ENCODE measurements at places on chromosomes 1 and 21. TPM values are rescaled to one million over a fixed set of nuclear protein-coding genes. Genes with fewer than 3 reads are reported as not detected.

DNA sequence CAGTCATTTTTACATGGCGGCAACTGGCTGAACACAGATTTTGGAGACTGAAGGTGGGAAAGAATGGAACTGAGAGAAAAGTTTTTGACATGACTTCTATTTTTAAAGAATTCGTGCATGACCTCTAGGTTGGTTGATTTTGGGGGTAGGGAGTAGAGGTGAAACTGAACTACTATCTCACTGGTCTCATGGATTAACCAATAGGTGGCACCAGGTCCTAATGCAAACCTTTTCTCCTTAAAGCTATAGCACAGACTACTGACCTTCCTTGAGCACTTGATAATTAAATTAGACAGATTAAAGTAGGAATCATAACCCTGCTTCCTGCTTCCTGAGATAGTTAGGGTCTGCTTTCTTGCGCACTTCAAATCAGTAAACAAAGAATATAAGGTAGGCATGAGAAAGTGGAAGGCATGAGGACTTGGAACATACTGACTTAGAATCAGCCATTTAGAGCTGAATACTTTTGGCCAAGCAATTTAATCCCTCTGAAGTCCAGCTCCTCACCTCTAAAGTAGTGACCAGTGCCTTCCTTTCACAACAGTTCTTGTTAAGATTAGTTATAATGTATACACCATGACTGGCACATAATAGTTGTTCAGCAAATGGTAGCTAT lies 206.0 kb downstream of the CENPF start:
- DNase-seq = no peak

CYP4X1 gene
- not detected for total RNA-seq

DNA sequence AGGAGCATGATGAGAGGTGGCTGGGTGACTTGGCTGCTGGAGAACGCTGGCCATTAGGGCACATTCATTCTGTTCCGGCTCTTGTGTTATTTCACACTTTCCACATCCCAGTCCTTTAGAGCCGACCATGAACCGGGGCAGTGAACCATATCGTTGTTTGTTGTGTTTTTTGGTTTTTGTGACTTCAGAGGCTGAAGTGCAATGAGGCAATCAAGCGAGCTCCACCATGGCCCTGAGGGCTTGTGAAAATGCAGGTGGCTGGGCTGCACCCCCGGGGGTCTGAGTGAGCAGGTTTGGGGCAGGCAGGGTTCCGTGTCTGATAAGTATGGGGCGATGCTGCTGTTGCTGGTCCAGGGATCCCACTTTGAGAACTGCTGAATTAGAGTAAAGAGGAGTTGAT lies 23.7 kb downstream of the ABCG1 start:
- no peak for DNase-seq

GRCh38 chr1:229425564-229426159 lies 8.2 kb downstream of the ACTA1 start:
- DNase-seq = no peak

- DNase-seq = no peak
These were observed 32.8 kb downstream of the PRRX1 start for GRCh38 chr1:170696591-170697290.

- no peak for DNase-seq
These were observed 362.7 kb downstream of the SIPA1L2 start for GRCh38 chr1:232267092-232267836.

- DNase-seq = no peak
These were observed 51.5 kb downstream of the SYT14 start for GRCh38 chr1:209989525-209989924.

GRCh38 chr21:44383216-44383615 lies 29.8 kb downstream of the TRPM2 start:
- no peak for DNase-seq

DNA sequence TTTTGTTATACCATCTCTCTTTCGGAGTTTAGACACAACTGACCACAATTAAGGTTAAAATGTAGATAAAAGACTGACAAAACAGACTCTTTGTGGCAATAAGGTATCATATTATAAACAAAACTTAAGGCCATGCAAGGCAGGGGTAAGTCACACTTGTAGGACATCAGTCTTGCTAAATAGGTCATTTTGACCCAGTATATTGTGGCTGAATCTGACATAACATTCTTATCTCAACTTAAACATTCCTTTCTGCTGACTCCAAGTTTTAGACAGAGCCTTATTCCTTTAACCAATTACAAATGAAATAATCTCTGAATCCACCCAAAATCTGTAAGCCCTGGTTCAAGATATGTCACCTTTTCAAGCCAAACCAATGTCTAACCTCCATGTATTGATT lies 733.4 kb upstream of the B3GALT2 start:
- no peak for DNase-seq

- peak; percentile 71 for DNase-seq
These were observed at the start of gene VPS72 for GRCh38 chr1:151189637-151190445. VPS72 (minus strand) TSS chr1:151190197; CDS start chr1:151190121, 76 bp downstream.

DNA sequence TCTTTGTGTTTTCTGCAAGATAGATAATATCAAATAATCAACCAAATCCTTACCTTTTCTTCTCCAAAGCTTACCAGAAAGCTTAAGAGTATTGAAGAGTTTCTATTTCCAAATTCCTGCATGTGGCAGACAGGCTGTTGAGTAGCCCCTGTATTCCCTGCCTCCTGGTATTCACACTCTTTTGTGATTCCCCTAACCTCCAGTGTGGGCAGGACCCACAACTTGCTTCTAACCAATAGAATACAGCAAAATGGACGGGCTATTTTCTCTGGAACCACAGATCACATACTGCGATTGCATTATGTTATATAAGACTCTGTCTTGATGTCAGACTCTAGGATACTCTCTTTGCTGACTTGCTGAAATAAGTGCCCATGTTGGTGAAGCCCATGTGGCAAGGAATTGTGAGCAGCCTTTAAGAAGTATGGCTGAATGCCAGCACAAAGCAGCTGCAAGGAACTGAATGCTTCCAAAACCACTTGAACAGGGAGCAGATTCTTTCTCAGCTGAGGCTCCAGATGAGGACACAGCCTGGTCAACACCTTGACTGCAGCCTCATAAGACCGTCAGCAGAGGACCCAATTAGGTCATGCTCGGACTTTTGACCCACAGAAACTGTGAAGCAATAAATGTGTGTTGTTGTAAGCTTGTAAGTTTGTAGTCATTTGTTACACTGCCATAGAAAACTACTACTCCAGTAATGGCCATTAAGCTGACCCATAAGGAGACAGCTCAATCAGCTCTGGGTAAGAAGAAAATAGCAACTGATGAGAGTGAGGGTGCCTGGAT lies 47.9 kb upstream of the PLXNA2 start:
- DNase-seq = no peak

- no peak for DNase-seq
These were observed 2.6 kb downstream of the TUFT1 start for GRCh38 chr1:151542710-151543129.

TRIM45 gene
- total RNA-seq = 1.4 TPM

HAPLN2 gene
- not detected for total RNA-seq

- no peak for DNase-seq
These were observed 58.9 kb downstream of the RHBG start for GRCh38 chr1:156427957-156428356.

APOBEC4 gene
- total RNA-seq = not detected

DNA sequence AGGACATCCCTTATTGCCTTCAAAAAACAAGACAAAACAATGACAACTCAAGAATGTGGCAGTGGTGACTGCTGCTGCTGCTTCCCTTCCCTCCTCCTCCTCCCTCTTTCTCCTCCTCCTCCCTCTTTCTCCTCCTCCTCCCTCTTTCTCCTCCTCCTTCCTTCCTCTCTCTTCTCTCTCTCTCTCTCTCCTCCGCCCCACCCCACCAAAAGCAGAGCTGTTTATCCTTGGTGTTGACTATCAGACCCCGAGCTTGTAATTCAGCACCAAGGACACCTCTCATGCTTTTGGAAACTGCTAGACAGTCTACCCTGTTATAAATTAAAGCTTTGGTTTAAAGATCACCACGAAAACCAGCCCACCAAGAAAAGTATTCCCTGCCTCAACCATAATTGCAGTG lies 72.4 kb upstream of the IFNAR2 start:
- no peak for DNase-seq

ACOT7 gene
- total RNA-seq = 7.1 TPM

- no peak for DNase-seq
These were observed 8.7 kb downstream of the TACSTD2 start for GRCh38 chr1:58568271-58568860.

ANGPTL3 gene
- not detected for total RNA-seq

DNA sequence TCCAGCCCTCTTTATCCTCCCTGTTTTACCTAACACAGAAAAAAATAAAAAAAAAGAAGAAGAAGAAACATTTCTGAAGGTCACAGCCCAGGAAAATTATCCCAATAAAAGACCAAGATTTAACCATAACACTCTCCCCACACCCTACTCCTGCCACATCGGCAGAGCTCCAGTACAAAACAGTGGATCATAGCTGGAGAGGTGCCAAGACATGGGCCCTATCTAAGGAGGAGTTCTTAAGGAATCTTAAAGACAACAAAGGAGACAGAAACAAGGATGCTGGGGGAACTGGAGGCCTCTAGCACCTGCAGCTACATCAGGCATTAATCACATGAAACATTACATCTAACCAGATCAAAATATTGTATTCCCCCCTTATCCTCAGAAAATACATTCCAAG lies 432.8 kb downstream of the MATN1 start:
- no peak for DNase-seq

DNA sequence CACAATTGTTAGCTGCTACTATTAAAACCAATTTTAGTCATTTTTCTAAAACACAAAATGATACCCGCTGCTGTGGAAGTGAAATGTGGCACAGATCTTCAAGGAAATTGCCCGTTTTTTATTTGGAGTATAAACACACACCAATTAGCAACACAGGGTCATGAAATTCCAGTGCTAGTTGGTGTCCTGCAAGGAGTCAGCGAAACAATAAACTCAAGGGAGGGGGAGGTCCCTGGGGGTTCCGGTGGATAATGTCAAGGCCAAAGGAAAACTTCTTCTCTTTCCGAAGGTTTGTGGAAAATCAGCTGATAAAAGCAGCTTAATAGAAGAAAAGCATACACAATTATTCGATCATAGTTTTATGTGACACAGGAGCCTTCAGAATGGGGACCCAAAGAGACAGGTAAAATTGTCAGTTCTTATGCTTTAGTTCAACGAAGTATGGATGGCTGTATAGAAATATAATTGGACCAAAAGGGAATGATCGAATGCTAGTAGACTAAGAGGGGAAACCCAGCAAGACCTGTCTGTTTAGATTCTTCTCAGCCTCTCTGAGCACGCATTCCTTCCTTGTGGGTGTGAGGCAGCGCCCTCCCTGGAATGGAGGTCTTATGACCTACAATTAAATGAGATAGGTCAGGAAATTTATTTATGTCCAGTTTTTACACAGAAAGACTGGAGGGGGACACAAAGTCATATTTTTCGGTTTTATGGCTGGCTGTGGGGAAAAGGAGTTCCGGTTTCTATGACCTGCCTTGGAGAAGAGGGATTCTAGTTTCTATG lies 65.9 kb downstream of the KCNK1 start:
- DNase-seq = no peak

DNA sequence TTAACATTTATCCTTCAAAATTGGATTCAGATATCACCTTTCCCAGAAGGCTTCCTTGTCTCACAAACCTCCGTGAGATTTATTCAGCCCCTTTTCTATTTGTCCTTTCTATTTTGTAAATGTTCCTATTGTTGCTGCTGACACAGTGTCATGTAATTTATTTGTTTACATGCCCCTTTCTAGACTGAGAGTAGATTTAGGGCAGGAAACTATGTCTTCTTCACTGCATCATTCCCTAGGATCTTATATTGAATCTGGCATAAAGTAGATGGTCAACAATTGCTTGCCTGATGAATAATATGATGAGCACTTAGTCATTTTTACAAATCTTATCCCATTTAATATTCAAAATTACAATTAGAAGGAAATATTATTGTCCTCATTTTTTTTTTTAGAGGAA lies 8.1 kb upstream of the CNN3 start:
- DNase-seq = no peak

GRCh38 chr1:111372336-111372965 lies 55.1 kb downstream of the OVGP1 start:
- DNase-seq = no peak

AQP10 gene
- 0.42 TPM for total RNA-seq

- no peak for DNase-seq
These were observed 118.2 kb downstream of the FAF1 start for GRCh38 chr1:50841791-50842387.

PSRC1 gene
- 1.2 TPM for total RNA-seq

GRCh38 chr1:15691434-15692032 lies 7.4 kb downstream of the PLEKHM2 start:
- no peak for DNase-seq

DNA sequence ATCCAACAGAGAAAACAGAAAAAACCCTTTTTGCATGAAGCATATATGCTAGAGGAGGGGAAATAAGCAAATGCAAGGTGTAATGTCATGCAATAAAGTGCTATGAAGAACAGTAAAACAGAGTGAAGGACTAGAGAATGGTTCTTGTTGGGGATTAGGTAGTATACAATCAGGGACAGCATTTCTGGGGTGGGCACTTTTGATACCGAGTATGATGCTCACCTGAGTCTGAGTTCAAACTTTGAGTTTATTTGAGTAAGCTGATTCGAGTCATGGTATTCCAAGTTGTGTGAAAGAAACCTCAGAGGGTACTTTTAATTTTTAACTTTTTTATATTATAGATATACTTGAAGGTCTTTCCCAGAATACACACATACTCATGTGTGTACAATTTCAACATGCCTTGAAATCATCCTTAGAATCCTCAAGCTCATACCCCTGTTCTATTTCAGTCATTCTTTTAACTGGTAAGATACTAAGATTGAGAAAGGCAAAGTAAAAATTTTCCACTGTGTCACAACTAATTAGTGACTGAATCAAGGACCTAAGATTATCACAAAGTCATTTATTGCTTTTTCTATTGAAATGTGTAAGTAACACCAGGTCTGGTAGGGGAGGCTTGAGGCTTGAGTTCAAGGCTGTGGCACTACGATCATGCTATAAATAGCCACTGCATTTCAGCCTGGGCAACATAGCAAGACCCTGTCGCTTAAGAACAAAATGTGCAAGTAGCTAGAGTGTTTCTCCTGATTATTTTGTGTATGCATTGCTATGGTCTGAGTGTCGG lies 12.1 kb downstream of the LRRC8B start:
- no peak for DNase-seq

GRCh38 chr21:35005560-35006224 lies 43.4 kb downstream of the RUNX1 start:
- no peak for DNase-seq

HPDL gene
- 0.21 TPM for total RNA-seq

DNA sequence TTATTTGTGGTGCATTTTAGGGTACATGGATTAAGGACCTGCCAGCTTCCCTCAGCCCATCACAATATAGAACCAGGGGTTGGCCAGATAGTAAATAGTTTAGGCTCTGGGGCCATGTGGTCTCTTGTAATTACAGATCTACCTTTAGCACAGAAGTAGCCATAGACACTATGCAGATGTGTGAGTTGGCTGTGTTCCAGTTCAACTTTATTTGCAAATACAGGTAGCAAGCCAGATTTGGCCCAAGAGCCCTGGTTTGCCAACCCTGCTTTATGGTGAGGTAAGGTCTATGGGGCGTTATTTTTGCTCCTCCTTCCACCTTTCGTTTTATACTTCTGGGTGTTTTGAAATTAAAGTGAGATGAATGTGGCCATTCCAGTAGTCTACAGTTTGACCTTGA lies 48.7 kb downstream of the MRPS6 start:
- no peak for DNase-seq

Measured in T-helper 17 cell (primary cell).